Type B pancreatic cell (in vitro differentiated cells): ENCODE measurements at places on chromosomes 5 and 9. TPM values are rescaled to one million over a fixed set of nuclear protein-coding genes. Genes with fewer than 3 reads are reported as not detected.

DNA sequence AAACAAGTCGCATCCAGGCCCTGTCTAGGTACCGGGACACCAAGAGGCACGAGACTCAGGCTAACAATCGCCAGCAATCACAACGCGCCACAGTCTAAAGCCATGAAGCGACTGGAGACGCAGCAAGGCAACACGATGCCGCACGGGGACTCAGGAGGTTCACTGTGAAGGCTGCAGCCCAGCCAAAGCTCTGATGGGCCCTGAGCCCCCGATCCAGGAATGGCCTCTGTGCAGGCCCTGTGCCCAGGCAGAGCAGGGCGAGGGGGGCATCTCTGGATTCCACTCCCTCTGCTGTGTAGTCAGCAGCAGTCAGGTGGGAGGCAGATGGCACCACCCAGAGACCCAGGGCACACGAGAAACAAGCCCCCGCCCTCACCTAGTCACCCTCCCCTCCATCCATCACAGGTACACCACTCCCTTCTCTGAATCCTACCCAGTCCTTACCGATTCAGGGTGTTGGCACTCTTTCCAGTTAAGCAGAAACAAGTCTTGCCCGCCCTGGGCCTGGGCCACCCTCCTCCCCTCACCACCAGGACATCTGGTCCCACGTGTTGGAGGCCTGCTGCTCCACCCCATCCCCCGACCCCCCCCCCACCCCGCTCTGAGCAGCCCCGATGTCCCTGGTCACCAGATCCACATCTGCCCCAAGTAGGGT is 1.1 kb downstream of the RALGDS start:
- DNase-seq, result no peak

DNA sequence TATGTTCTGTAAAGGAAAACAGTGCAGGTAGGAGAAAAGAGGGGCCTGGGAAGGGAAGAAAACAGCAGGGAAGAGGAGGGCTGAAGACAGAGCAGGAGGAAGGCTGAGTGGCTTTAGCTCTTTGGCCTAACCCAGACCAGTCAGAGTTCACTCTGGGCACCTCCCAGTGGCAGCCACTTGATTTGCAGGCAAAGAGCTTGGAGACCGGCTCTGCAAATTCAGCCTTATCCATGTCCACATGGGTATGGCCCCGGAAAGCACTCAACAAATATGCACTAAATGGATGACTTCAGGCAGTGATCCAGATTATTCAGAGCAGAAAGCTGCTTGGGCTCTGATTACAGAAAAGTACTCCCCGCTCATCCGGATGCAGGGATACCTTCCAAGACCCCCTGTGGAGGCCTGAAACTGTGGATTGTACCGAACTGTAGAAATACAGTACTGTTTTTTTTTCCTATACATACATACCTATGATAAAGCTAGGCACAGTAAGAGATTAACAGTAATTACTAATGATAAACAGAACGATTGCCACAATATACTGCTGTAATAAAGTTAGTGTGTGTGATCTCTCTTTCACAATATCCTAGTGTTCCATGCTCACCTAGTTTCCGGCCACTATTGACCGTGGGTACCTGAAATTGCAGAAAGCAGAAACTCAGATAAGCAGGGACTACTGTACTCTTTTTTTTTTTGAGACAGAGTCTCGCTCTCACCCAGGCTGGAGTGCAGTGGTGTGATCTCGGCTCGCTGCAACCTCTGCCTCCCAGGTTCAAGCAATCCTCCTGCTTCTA is 4.6 kb upstream of the RNU6ATAC start:
- DNase-seq, result no peak

DNA sequence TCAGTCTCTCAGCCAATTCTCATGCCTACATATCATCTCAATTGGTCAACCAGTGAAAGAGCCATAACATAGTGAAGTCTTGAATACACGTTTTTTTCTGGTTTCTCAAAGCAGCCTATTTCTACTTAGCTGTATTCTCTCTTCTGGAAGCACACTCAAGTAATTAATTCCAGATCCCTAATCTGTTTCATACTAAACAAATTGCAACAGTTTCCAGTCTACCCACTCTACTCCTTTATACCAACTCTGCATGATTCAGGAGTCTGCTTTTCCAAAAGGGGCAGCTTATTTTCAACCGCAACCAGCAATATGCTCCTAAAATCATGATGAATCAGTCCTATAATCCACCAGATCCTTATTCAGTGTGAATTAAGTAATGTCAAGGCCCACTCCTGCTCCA is 211.7 kb downstream of the TLE1 start:
- DNase-seq, result no peak

GRCh38 chr5:56757077-56757476 is 58.3 kb upstream of the MAP3K1 start:
- no peak for DNase-seq

- no peak for DNase-seq
Measured at GRCh38 chr9:93010056-93010455, 48.4 kb upstream of the SUSD3 start.

DNA sequence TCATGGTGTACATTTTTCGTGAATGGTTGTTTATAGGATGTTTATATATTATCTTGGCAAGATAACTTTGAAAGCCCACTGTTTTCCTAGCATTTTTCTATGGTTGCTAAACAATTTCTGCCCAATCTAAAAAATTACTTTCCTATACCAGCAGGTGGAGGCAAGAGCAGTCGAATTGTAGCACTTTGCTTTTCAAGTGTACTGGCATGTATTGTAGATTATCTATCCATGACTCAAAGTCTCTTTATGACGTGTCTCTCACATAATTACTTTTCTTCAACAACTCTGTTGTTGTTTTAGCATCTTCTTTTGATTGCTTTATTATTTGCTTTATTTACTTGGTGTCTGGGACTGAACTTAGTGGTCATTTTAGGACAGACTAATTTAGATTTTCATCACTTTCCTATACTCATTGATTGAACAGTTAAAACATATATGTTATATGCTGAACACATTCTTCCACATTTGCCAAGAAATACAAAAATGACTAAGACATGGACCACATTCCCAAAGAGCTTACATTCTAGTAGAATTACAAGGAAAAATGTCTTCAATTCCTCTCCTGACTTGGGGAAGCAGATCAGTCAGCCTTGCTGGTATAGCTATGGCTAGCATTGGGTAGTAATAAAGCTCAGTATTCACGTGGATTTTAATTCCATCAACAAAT is 20.7 kb downstream of the NLN start:
- DNase-seq, result no peak

- no peak for DNase-seq
Measured at GRCh38 chr9:37928552-37929430, 24.9 kb upstream of the SLC25A51 start.

GRCh38 chr9:31486630-31487029 is 897.8 kb upstream of the ACO1 start:
- no peak for DNase-seq

- DNase-seq, result no peak
Measured at GRCh38 chr9:92988215-92988768, 41.0 kb downstream of the FGD3 start.

- DNase-seq, result no peak
Measured at GRCh38 chr5:144004146-144004545, 166.3 kb downstream of the YIPF5 start.

DNA sequence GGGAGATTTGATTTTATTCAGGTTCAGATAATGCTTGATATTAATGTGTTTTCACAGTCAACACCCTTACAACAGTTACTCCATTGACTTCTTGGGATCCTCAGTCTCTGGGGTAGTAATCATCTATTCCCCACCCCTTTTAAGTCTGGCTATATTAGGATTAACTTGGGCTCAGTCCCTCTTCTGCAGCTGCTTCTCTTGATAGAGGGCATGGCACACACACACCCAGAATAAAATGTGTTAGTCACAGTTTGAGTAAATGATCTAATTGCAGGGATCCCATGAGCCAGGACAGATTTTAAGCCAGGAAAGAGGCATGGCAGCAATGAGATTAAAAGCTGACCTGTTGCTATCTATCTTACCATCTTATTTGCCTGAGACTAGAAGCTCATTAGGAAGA is 53.7 kb upstream of the VLDLR start:
- no peak for DNase-seq

GRCh38 chr5:52708463-52708862 is 79.3 kb upstream of the ITGA1 start:
- DNase-seq, result no peak

DNA sequence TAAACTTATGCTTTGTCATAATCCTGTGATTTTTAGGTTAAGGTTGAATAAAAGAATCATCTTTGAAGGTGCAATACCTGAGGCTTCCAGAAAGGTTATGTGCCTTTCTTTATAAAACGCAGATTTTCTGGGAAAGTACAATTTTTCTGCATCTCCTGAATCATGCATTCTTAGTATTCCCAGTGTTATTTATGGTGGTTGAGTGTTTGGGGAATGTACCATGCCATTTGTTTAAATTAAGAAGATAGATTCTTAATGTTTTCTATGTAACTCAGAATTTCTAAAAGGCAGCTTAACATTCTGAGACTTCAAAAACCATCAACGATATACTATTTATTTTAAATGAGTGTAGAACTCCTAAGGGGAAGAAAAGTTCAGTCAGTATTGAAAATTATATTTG is 108.1 kb upstream of the FBN2 start:
- DNase-seq, result no peak

The IL5 gene
- not detected in 2 replicates for total RNA-seq

The SEMA6A gene
- 74.0 and 84.2 TPM in 2 replicates for total RNA-seq

The IRX4 gene
- 1.6 and 6.0 TPM in 2 replicates for total RNA-seq

The ADAMTS19 gene
- 9.3 and 12.7 TPM in 2 replicates for total RNA-seq
